ENCODE measurements at places on chromosomes 3 and 15. TPM values are rescaled to one million over a fixed set of nuclear protein-coding genes. Genes with fewer than 3 reads are reported as not detected.

SUCLG2 gene
- total RNA-seq, result 153 TPM

DNA sequence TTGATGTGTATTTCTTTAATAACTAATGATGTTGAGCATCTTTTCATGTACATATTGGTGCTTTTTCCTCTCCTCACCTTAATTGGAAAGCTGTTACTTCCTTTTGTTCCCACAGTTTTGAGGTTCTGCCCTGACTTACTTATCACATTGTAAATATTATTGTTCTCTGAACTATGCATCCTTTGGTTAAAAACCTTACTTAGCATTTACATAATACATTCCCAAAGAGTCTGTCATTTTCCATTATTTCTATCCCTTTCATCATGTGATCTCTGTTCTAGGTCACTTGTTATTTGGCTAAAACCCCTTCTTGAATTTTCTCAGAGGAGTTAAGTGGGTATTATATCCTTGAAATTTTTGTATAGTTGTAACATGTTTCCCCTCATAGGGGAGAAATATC lies 33.0 kb downstream of the SLC12A6 start:
- no peak for DNase-seq

POU1F1 gene
- total RNA-seq, result not detected

- DNase-seq, result no peak
Measured at GRCh38 chr15:98013631-98014030, 53.1 kb downstream of the ARRDC4 start.

AADACL2 gene
- total RNA-seq, result not detected
